ENCODE measurements at places on chromosomes 12 and 14.

DNA sequence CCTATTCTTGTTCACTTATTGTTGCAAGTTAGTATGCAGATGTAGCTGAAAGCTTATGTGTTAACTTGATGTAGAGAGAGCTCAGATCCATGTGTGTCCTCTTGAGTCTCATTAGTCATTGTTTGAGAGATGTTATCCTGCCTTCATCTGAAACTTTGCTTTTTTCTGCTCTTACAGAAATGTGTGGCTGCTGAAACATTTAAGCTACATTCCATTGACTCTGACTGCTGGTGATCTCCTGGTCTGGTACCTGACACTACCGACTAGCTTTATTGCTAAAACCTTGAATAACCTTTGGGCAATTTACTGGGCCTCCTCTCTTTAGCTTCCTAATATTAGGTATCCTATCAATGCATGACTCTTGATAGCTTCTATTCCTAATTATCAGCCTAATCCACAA lies 705.6 kb upstream of the FOXG1 start:
- no peak for DNase-seq

DNA sequence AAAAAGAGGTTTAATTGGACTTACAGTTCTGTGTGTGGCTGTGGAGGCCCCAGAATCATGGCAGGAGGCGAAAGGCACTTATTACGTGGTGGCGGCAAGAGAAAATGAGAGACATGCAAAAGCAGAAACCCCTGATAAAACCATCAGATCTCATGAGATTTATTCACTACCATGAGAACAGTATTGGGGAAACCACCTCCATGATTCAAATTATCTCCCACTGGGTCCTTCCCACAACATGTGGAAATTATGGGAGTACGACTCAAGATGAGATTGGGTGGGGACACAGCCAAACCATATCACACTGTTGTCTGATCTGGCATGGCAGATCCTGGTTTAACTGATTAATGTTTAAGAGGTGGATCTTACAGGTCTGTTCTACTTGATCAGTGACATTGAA lies 5.6 kb downstream of the DDX47 start:
- DNase-seq = no peak

- no peak for DNase-seq
Observed at GRCh38 chr12:12979731-12980259, 20.3 kb downstream of the HEBP1 start.

DNA sequence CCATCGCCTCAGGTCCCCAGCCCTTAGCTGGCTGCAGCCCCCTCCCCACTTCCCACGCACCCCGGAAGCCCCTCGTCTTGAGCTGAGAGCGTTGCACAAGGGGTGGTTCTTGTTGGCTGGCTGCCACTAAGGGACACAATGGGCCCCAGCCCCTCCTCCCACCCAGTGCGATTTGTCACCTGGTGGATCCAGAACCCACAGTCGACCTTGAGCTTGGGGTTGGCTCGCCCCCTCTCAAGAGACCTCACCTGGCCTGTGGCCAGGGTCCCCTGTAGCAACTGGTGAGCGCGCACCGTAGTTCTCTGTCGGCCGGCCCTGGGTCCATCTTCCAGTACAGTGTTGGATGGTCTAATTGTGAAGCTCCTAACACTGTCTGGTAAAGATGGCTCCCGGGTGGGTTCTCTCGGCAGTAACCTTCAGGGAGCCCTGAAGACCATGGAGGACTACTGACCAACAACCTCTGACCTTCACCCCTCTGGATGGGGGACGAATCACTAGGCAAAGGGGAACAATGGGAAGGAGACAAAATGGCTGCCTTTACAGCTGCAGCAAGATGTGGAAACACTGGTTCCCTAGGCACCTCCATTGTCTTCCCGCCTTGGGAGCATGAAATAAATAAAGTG lies 6.6 kb downstream of the PHB2 start:
- no peak for DNase-seq

DNA sequence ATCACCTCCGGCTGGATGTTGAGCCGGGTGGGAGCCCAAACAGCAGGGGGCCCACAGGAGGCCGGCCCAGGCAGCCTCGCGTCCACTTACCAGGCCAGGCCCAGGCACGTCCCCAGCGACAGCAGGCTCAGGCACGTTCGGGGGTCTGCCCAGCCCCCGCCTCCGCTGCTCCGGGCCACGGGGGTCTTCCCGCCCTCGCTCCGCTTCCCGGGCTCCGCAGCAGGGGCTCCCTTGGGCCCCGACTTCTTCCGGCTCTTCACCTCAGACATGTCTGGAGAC lies 216 bp downstream of the IKBIP start:
- no peak for DNase-seq

DNA sequence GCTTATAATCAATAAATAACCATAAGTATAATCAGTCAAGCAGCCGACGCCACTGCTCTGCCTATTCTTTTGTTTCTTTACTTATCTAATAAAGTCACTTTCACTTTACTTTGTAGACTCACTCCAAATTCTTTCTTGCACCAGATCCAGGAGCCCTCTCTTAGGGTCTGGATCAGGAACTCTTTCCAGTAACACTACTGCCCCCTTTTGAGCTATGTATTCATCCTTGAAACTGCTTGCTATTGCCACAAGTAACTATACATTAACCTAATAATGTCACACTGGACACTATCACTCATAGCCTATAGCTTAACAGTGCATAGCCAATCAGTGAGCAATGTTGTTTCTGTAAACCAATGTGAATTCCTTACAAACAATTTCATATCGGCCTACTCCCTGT lies 2.8 kb upstream of the NID2 start:
- no peak for DNase-seq

- DNase-seq = peak; percentile 82
Observed at GRCh38 chr12:14960548-14961465, 594 bp downstream of the ARHGDIB start.

DNA sequence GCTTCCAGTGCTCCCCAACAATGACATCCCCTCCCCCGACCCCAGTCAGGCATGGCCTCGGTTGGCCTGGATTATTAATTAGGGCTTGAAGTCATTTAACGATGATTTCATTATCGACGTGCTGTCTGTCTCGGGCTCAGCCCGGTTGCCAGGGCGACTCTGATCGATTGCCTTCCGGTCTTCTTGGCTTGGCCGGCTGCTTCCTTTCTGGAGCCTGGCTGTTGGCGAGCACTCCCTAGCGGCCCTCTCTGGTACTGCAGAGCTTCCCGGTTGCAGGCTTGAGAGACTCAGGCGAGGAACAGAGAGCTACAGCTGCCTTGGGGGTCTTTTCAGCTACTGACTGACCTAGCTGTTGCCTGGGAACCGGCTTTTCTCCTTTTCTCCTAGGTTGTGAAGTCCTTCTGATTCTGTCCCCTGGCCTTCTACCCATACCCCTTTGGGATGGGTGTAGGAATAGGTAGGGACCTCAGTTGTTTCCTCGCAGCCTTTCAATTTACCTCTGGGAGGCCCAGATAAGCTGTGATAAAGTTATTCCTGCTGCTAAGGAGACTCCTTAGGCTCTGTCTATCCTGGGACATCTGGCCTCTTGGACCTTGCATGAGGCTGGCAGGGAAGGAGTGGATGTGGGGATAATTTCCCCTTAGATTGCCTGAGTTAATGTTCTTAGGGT lies 5.5 kb upstream of the CISTR start:
- peak; percentile 85 for DNase-seq

DNA sequence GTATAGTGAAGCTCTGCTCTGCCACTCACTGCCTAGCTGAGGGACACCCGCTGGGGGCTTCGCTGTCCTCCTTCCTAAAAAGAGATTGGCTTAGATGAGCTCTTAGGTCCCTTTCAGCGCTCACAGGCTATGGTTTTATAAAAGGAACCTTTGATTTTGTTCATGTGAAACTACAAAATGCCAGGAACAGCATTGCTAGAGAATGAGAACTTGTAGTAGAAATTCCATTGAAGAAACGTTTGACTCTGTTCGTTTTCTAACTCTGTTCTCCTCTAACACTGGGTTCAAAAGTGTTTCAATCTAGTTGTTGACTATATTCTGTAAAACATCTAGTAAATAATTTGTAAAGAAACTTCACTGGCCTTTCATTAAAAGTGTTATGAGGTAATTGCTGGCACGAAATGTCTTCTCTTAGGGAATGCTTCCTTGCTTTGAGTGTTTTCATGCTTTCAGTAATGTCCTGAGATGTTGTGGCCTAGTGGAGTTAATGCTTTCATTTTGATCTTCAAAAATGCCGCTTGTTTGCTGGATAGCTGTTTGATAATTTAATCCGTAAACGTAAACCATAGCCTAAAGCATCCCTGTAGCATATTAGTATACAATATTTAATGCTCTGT lies 1.6 kb downstream of the MARK3 start:
- DNase-seq = no peak

GRCh38 chr12:104108755-104109445 lies 29.1 kb downstream of the NFYB start:
- peak; percentile 91 for DNase-seq
